ENCODE measurements at places on chromosomes 12 and 14.

GRCh38 chr14:25308244-25308643, 258.3 kb upstream of the STXBP6 start:
- no peak for DNase-seq

- DNase-seq = no peak
These were observed 115.5 kb upstream of the PARP11 start for GRCh38 chr12:3988519-3989217.

GRCh38 chr12:109020146-109020795, 597 bp downstream of the SVOP start:
- no peak for DNase-seq

GRCh38 chr14:68396461-68396860, 396.4 kb downstream of the ZFP36L1 start:
- no peak for DNase-seq

GRCh38 chr14:21768116-21768874, 94.7 kb upstream of the OR4E1 start:
- DNase-seq = no peak

DNA sequence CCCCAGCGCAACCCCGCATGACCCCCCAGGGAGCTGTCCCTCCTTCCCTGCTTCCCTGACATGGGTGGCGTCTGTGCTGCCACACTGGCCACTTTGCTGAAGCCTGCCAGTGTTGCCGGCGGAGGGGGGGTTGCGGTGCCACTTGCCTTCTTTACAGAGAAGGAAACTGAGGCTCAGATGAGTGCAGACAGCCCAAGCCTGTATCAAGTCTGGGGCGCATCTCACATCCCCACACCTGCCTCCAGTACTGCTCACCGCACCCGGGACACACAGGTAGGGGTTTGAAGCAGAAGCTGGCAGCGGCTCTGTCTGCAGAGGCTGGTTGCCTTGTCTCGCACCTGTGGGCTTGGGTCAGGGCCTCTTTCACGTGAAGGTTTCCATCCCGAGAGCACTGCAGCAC, 104.7 kb upstream of the RTL1 start:
- no peak for DNase-seq

GRCh38 chr12:26080911-26081310, 43.9 kb downstream of the BHLHE41 start:
- no peak for DNase-seq

Data from adipocyte (in vitro differentiated cells).